ENCODE measurements at places on chromosomes 1 and 21.
A peak's percentile ranks its signal among the peaks of the same experiment; 100 is the strongest.

GRCh38 chr1:211735208-211736170, 60.1 kb upstream of the NEK2 start:
- DNase-seq, result peak; percentile 81

GRCh38 chr1:41742219-41742618, 176.5 kb downstream of the HIVEP3 start:
- DNase-seq, result peak; percentile 29

GRCh38 chr21:35222541-35222941, 173.4 kb upstream of the RUNX1 start:
- no peak for DNase-seq

DNA sequence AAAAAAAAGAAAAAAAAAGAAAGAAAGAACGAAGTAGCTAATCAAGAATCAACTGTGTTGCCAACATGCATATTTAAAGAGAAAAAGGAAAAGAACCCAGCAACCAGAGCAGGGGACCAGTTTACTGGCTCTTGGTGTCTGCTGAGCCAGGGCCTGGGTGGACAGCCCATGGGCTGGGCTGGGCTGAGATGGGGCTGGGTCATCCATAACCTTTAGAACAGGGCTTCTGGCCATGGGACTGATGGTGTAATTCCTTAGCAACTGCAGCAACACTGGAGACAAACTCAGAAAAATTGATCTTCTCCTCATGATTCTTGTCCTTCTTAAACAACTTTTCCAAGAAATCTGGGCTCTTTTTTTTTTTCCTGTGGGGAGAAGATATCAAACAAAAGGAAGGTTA, 10.5 kb downstream of the S100A7A start:
- no peak for DNase-seq

DNA sequence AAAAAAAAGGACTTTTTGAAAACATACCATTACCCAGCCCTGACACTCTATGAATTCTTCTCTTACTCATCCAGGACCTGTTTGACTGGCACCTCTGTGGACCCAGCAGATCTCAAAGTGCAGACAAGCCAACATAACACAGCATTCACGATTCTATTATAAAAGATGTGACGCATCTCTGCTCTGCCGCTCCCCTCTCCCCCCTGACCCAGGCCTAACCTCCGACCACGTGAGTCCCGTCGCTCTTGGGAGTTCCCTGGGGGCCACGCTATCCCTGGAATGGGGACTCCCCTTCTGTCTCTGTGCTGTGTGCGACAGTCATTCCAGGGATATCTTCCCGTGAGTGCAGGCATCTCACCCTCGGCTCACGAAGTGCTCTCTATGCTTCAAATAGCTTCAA, 21.1 kb downstream of the LRRC38 start:
- no peak for DNase-seq

DNA sequence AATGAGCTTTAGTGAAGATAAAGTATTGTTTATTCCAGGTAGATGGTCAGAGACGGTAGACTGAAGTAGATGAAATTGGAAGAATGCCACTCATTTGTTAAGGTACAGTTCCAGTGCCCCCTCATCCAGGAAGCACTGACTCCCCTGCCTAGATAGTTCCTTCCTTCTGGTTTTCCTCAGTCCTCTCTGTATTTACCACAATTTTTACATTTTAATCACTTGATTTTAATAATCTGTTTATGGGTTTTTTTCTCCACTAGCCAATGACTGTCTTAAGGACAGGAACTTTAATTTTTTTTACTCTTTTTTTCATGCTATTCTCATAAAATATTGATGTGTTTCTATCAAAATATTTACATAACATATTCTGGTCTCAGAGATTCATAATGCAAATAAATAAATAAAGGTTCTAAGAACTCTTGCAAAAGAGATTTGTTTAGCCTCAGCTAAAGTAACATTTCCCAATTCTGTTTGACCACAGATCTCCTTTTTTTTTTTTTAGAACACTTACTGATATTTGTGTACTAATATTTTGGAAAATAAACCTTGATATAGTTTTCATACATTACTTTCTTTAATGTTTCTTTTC, 651.6 kb downstream of the PLPP3 start:
- DNase-seq, result no peak

GRCh38 chr1:84360316-84360715, 38.0 kb upstream of the DNASE2B start:
- DNase-seq, result no peak

GRCh38 chr1:236536540-236536939, 12.8 kb downstream of the LGALS8 start:
- DNase-seq, result no peak

DNA sequence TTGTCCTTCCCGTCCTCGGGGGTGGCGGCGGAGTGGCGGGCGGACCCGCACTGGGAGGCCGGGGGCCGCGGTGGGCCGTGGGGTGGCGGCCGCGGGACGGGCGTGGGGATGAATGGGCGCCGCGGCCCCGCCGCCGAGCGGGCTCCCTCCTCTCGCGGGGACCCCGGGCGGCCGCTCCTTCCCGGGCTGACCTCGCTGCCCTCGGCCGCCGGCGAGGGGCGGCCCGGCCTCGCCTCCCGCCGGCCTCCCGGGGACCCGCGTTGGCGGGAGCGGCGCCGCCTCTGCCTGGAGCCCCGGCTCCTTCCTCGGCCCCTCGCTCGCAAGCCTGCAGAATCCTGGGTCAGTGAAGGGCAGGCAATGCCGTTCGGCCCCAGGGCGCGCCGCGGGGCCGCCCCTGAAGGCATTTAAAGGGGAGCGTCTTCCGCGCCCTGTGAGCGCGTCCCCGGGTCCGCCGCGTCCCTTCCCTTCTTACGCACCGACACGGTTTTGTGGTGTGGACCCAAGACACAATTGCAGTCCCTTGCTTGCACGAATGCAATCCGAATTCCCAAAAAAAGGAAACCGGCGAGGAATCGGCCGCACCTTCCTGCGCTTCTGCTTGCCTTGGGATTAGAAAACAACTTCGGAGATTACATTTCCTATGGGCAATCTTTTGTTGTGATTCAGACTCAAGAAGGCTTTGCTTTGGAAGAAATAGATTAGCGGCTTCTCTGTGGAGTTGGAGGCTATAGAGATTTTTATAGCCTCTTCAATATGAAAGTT, 776 bp downstream of the ITSN1 start:
- no peak for DNase-seq

- no peak for DNase-seq
Measured at GRCh38 chr1:34714386-34714785, 40.5 kb upstream of the GJB5 start.

- DNase-seq, result no peak
Measured at GRCh38 chr1:80982831-80983230, 817.9 kb upstream of the ADGRL2 start.

- DNase-seq, result no peak
Measured at GRCh38 chr1:154407198-154408091, 2.3 kb downstream of the IL6R start.

GRCh38 chr1:68317543-68317942, 85.2 kb upstream of the WLS start:
- no peak for DNase-seq

DNA sequence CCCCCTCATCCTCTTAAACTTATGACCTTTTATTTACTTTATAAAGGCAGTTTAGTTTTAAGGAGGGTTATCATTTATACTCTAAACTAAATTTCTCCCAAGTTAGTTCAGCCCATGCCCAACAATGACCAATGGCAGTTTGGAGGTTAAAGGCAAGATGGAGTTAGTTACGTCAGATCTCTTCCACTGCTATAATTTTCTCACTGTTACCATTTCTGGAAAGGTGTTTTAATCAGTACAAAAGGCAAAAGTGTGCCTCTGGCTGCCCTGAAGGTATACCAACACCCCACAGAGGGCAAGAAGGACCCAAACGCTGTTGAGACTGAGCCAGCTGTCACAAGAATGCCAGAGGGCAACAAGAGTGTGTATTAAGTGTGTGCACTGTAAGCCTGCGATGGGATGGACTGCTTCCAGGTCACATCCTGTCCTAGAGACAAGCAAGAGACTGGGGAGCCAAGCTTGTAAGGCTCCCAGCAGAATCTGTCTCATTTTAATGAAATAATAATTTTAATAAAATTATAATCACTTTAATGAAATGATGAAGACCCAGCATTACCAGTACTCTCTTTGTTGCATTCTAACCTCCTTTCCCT, 32.5 kb upstream of the FAM89A start:
- no peak for DNase-seq

DNA sequence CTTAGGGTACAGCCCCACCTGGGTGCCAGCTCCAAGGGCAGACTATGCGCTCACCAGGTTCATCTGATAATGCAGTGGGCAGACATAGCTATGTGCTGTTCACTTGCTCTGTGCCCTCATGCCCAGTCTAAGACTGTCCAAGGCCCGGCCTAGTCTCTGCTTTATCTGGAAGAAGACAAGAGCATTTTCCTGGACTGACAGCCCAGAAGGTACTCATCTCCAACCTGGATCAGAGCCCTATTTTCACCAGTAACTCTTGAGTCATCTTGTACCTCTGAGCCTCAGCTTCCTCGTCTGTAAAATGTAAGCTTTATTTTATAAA, 28.5 kb upstream of the LRRC8C start:
- no peak for DNase-seq

- no peak for DNase-seq
Measured at GRCh38 chr1:57659804-57660203, 235.9 kb upstream of the DAB1 start.

- DNase-seq, result no peak
Measured at GRCh38 chr1:50139339-50140181, 30.8 kb downstream of the ELAVL4 start.

DNA sequence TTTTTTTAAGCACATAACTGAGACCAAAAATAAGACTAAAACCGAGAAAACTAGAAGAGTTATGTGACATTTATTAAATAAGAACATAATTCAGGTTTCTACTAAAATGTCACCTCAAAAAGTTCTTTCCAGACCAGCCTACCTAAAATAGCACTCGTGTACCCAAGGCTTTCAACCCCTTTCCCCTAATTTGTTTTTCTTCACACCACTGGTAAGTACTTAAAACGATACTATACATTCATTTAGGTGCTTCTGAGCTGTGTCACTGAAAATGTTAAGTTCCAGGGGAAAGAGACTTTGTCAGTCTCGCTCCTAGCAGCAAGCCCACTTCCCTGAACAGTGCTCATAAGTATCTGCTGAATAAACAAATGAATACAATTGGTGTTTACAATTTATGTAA, 6.8 kb downstream of the RRAGC start:
- DNase-seq, result no peak

- DNase-seq, result no peak
Measured at GRCh38 chr21:37266515-37267221, 466 bp downstream of the VPS26C start.

DNA sequence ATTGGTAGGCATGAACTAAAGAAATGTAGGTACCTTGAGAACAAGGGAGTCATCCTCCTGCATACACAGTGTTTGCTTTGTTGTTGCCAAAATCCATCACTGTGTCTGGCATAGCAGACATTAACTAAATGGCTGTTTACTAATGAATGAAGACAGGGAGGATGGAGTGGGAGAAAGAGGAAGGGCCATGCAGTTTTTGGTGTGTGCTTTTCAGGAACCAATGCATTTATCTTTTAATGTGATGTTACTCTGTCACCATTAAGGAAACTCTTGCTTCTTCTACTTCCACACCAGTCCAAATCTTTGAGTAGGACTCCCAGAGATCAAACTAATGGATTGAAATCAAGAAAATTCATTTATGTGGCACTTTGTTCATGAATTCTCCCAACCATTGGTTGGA, 55.6 kb upstream of the DUSP10 start:
- no peak for DNase-seq

DNA sequence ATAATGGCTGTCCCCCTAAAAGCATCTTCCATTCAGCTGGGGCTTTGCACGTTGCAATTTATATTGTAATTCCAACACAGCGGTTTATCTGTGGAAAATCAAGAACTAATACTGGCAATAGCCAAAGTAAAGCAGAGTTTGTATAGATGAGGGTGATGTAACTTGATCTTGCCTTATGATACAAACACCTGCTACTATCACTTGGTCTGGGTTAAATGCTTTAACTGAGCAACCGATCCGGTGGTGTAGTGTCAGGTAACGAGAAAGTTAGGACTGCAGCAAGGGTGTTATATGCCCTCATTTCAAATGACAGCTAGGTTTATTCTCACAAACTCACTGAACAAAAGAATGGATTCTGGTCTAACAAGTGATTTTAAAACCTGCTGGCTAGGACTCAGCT, 47.3 kb upstream of the PLPPR4 start:
- no peak for DNase-seq

DNA sequence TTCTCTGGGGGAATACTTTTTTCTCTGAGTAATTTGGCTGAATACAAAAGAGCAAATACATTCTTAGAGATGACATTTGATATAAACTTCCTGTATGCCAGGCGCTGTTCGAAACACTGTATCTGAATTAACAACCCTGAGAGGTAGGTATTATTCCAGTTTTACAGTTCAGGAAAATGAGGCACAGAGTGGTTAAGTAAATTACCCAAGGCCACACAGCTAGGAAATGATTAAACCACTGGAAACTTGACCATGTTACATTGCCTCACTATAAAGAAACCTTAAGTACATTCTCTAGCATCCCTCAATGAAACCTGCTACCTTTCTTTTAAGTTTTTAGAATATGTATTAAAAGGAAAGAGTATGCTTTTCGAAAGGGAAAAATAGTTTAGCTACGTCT, 54.6 kb downstream of the SMYD2 start:
- DNase-seq, result no peak

DNA sequence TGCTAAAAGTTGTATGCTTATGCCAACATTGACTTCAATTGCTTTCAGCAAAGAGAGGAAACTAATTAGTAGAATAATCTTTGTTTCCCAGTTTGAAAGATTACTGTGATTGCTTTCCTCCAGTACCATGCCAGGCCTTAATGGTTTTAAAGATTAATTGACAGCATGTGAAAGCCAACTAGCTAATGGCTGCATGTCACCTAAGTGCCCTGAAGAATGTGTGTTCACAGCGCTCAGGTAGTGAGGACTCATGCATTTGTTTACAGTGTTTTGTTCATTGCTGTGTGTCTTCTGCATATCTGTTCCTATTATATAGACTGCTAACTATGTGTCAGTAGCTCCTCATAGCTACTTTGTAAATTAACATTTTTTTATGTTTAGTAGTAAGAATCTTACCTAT, 335.6 kb downstream of the LRRIQ3 start:
- DNase-seq, result no peak

GRCh38 chr1:94109478-94109877, 11.5 kb downstream of the ABCA4 start:
- DNase-seq, result no peak

- no peak for DNase-seq
Measured at GRCh38 chr1:31886866-31887265, 51.3 kb downstream of the PTP4A2 start.

Data from AG09319 (cell line).